ENCODE measurements at places on chromosomes 6 and 20.

DNA sequence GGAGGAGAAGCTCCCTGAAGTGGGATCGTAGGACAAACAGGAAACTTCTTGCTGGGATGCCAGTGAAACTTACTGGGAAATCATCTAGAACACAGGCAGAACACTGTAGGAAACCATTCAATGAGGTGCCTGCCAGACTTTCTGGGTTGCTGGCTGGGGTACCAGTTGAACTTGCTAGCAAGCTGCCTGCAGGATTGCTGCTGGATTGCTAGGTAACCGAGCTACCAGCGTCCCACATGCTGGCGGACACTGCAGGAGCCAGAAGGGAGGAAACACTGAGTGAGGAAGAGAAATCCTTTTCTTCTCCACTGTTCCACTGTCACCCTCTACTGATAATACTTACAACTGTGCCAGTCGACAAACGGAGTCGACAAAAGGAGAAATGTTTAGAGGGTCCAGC is 91.3 kb upstream of the SLC35B3 start:
- no peak for DNase-seq

- DNase-seq: peak; percentile 44
Measured at GRCh38 chr6:26330859-26331217, 34.2 kb upstream of the BTN3A2 start.

- no peak for DNase-seq
Measured at GRCh38 chr6:116369540-116369939, 1.2 kb upstream of the DSE start.

GRCh38 chr6:132072831-132073230 is 121.7 kb upstream of the CCN2 start:
- no peak for DNase-seq

- no peak for DNase-seq
Measured at GRCh38 chr6:144334150-144334708, 49.1 kb downstream of the UTRN start.

GRCh38 chr6:154868143-154868594 is 126.9 kb upstream of the TIAM2 start:
- peak; percentile 61 for DNase-seq

GRCh38 chr6:56936466-56936865 is 18.4 kb upstream of the BEND6 start:
- DNase-seq: no peak

- no peak for DNase-seq
Measured at GRCh38 chr6:43790031-43790430, 20.0 kb downstream of the VEGFA start.

DNA sequence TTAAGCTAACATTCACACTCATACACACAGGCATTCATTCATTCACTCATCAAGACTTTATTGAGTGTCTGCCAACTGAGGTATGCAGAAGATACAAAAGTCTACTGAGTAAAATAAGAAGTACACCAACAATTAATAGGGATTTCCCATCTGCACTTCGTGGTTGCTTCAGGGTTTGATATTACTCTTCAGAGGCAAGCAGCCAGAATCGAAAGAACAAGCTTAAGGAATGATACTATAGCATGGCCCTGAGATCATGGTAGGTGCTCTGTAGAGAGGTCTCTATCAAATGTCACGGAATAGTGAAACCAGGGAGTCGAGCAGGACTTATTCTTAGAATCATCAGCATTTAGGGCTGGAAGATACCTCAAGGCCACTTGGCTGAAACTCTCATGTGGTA is 135.4 kb downstream of the NRN1 start:
- no peak for DNase-seq

GRCh38 chr6:169858935-169859351 is 107.5 kb downstream of the ERMARD start:
- DNase-seq: no peak

- DNase-seq: no peak
Measured at GRCh38 chr6:125431971-125432370, 130.2 kb upstream of the HDDC2 start.

GRCh38 chr20:60007464-60007863 is 49.2 kb downstream of the CDH26 start:
- no peak for DNase-seq

DNA sequence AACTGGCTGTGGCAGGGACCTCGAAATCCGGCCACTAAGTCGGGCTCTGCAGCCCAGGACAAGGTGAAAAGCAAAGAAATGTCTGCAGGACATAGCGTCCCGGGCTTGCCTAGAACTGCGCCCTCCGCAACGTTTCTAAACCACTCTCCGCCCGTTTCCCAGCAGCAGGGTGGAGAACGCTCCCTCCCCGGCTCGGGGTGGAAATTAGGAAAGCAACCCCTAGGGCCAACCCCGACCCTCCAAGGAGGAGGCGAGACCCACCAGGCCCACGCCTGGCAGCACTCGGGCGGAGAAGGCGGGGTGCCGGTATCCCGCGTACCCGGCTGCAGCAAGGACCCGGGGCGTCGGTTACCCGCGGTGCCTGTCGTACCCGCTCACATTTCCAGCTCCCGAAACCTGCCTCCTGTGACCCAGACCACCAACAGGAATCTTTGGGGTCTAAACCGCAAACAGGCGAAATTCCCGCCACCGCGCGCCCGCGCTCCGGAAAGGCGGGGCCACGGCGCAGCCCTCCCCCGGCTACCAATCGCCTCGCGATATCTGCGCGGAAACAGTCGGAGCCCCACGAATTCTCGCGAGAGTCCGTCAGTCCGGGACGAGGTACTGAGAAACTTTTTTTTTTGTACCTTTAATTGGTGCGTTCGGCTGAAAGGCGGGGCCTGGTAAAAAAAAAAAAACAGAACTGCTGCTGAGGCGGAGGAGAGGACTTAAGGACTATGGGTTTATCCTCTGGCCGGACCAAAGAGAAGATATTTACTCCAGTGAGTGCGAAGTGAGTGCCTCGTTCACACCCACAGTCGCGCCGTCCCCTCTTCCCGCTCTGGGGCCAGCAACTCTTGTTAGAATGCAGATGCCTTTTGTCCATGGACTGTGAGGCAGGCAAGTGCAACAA is at the start of gene MMS22L:
Gene MMS22L, minus strand, starts transcription at position 491 of the 892 bp plus-strand sequence. CDS start 739 bp downstream, outside the sequence.
- DNase-seq: peak; percentile 96

DNA sequence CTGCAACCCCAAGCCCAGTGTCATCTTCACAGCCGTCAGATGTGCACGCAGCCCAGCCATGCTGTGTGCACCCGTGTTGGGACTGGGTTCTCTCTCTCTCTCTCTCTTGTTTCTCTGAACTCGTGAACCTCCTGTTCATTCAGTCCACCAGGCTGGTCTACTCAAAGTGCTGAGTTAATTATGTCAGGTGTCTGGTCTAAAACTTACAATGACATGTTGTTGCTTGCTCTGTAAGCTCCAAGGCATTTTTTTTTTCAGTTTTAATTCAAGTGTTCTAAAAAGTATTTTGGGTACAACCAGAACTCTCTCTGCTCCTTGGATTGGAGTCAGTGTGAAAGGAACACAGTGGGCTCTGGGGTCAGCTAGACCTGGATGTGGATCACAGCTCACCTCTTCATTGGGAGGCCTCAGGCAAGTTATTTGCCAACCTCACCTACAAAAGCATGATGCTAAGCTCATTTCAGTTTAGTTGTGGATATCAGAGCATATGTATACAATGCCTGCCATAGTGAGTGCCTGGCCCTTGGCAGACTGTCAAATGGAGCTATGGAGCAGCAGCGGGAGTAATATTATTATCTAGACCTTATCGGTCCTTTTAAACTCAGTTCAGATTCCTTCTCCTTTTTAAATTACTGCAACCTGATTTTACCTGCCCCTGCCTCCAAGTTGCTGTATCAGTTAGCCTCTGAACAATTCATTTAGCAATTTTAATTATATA is 59.5 kb downstream of the PLEKHG1 start:
- no peak for DNase-seq

DNA sequence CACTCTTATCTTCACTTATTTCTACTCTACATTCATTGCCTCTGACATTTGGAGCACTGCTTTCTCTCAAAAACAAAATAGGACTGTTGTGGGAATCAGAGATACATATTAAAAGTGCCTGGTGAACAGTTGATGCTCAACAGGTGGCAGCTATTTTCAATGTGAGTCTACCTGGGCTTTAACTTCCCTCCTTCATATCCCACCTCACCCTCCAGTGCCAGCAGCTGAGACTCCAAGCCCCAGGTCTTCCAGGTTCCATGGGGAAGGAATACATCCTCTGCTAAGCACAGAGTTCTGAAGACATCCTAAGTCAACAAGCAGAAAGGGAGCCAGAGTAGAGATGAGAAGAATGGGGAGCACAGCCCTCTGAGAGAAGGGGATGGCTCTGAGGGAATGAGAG is 7.0 kb upstream of the FOXP4 start:
- DNase-seq: no peak

DNA sequence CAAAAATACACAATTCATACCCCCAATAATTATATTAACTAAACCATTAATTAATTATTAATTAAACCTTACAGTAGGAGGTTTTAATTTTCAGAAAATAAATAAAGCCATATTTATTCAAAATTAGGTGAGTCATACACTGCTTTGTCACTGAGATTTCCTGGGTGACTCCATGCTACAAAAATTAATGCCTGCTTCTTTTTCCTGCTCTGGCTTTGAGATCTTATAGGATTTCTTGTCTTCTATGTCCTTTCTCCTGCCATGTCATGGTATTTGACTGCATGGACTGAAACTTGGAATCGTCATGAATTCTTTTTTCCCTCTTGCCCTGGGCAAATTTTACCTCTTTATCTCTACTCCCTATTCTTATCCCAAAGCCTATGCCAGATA is 133.2 kb downstream of the PHACTR1 start:
- peak; percentile 60 for DNase-seq

GRCh38 chr6:13079096-13079723 is 249.1 kb downstream of the TBC1D7 start:
- peak; percentile 9 for DNase-seq

DNA sequence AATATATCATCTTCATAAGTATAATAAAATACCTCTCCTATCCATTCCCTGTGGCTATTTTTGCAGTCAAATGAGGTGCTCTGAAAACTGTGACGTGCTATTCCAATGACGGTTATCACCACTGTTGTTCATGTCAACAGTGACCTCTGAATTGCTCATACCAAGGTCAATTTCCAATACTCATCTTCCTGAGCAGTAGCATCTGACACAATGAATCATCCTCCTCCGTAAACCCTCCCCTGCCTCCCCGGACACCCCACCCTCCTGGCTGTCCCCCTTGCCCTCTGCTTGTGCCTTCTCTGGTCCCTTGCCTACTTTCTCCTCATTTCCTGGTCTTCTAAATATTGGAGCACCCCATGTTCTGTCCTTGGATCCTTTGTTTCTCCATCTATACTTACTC is 77.7 kb upstream of the SLC22A23 start:
- DNase-seq: peak; percentile 77

- DNase-seq: no peak
Measured at GRCh38 chr6:34383656-34384320, 8.7 kb downstream of the NUDT3 start.

GRCh38 chr6:79119217-79119616 is 41.2 kb upstream of the PHIP start:
- no peak for DNase-seq

GRCh38 chr6:122845464-122845863 is 56.4 kb downstream of the SMPDL3A start:
- DNase-seq: no peak

DNA sequence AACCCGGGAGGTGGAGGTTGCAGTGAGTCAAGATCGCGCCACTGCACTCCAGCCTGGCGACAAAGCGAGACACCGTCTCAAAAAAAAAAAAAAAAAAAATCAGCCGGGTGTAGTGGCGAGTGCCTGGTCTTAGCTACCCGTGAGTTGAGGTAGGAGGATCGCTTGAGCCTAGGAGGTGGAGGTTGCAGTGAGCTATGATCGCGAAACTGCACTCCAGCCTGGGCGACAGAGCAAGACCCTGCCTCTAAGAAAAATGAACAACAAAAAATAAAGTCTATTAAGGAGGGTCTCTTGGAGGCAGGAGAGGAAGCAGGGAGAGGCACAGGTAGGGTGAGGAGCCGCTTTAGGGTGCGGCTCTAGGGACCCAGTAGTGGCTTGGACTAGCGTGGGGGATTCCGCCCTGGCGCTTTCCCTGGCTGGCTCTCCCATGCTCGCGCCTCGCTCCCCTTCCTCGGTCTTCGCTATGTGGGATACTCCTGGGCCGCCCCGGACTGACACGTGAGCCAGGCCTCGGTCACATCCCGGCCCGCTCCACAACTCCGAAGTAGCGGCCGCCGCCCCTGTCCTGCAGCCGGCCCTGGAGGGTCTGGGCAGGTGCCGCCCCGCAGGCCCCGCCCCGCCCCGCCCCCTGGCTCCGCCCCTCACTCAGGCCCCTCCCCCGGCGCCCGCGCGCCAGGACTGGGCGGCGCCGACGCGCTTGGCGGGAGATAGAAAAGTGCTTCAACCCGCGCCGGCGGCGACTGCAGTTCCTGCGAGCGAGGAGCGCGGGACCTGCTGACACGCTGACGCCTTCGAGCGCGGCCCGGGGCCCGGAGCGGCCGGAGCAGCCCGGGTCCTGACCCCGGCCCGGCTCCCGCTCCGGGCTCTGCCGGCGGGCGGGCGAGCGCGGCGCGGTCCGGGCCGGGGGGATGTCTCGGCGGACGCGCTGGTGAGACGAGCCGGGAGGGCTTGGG is at the start of gene MYBL2:
Gene MYBL2, plus strand, starts transcription at position 739 of the 953 bp plus-strand sequence. Its CDS starts 170 bp downstream, at position 909.
- peak; percentile 74 for DNase-seq

DNA sequence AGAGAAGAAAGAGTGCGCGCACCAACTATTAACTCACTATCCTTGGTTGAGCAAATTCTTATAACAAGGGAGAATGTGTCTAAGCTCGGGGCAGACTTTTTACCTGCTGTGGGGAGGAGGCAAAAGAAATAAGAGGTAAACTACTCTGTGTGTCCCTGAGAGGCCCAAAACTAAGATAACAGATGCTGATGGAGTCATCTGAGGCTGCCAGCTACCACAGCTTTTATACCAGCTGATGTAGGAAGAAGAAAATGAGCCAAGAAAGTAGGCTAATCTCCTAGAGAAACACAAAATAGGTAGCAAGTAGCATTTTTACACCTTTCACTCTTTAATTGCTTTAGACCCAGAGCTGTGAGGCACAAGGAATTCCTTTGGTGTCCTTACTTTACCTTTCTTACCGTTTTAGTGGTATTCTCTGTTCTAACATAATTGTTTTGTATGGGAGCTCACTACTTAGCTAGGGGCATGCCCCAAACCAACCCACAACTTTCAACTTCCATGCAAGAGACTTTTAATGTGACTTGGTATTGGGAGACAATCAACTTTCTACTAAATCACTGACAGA is 27.8 kb upstream of the PIM1 start:
- no peak for DNase-seq

DNA sequence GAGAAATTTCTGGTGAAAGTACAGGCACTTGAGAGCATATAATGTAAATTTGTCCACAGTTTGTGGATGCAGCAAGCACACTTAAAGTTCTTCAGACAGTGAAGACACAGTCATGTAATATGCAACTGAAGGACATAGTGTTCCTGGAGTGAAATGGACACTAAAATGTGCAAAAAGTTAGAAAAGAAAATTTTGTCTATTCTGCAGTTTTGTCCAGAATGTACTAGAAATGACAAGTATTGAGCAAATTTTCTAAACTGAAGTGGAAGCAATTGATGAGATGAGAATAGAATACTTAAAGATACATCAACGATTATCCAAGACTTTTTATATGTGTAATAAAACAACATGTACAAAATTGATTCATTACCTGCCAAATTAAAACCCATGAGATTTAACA is 647.0 kb upstream of the IMPG1 start:
- no peak for DNase-seq

GRCh38 chr6:111720931-111721496 is 115.3 kb upstream of the TRAF3IP2 start:
- no peak for DNase-seq

GRCh38 chr20:37527638-37528445 is at the start of gene BLCAP:
Gene BLCAP (minus strand): TSS chr20:37527876. CDS start chr20:37519174, 8,702 bp downstream.
- peak; percentile 86 for DNase-seq

All from EL (cell line).